ENCODE measurements at places on chromosomes 11 and 22. TPM values are rescaled to one million over a fixed set of nuclear protein-coding genes. Genes with fewer than 3 reads are reported as not detected.

The CSRP3 gene
- not detected for total RNA-seq

The ACRV1 gene
- not detected for total RNA-seq

The MRPL23 gene
- total RNA-seq, result 94.4 TPM

The PATE4 gene
- not detected for total RNA-seq

The ST13 gene
- total RNA-seq, result 242 TPM

The MPZL2 gene
- total RNA-seq, result not detected

The SNX32 gene
- total RNA-seq, result not detected

The THRSP gene
- not detected for total RNA-seq

The CDCA5 gene
- 29.2 TPM for total RNA-seq

The MPPED2 gene
- total RNA-seq, result not detected

The TBX10 gene
- not detected for total RNA-seq

The OR2D2 gene
- total RNA-seq, result not detected

The GNB1L gene
- total RNA-seq, result 9.5 TPM

The AP5B1 gene
- total RNA-seq, result 9.9 TPM

The SMIM35 gene
- total RNA-seq, result not detected

The STK33 gene
- 0.68 TPM for total RNA-seq

The NRGN gene
- total RNA-seq, result 5.4 TPM

The PRAME gene
- total RNA-seq, result not detected

The KIRREL3 gene
- total RNA-seq, result 38.2 TPM

The NCR3LG1 gene
- 2.2 TPM for total RNA-seq

The RASD2 gene
- not detected for total RNA-seq

Measured in HFFc6 (cell line).